8988T (cell line): ENCODE measurements at places on chromosomes 6 and 20.

DNA sequence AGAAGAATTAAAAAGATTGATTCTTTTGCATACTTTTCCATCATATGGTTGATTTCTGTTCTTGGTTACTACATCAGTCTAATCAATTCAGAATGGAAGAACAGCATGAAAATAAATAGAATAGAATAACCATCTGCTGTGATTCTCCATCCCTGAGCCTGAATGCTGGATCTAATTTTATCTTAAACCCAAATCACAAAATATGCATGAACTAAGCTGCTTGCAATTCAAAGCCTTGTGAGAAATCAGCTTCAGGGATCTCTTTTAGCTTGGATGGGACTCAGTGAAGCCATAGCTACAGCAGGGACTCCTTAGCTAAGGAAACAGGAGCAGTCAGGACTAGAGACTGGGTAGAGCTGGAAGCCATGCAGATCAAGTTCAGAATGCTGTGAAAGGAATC lies 74.1 kb downstream of the TPBG start:
- DNase-seq, result no peak

- DNase-seq, result no peak
Measured at GRCh38 chr6:18451756-18452155, 64.6 kb downstream of the RNF144B start.

GRCh38 chr6:134826889-134827737 lies 122.8 kb downstream of the ALDH8A1 start:
- DNase-seq, result no peak

DNA sequence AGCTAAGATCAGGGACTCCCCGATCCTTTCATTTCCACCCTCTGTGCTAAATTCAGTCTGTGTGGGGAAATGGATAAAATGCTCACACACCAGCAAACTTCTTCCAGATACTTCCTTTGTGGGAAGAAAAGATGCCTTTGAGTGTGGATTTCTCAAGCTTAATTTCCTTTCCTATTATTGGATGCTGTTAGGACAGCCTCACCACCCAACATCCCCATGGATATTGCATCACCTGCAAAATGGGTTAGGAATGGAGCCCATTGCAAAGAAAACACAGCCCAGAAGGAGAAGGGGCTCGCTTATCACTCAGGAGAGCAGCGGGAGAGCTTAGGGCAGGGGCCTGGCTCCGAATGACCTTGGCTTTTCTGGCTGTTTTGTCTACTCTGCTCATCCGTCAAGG lies 272.2 kb downstream of the CDC5L start:
- no peak for DNase-seq
